ENCODE measurements at places on chromosomes 3 and 15. TPM values are rescaled to one million over a fixed set of nuclear protein-coding genes. Genes with fewer than 3 reads are reported as not detected.

Gene SKOR1
- 0.06 TPM for polyA plus RNA-seq

Gene ZNF860
- polyA plus RNA-seq: 0.01 TPM

Gene SLC12A1
- not detected for polyA plus RNA-seq

Gene GOLGA6A
- polyA plus RNA-seq: not detected

Gene DNAH12
- polyA plus RNA-seq: 0.27 TPM

Gene LRRK1
- 2.3 TPM for polyA plus RNA-seq

Gene DZIP1L
- 0.53 TPM for polyA plus RNA-seq

Gene IL12A
- 0.31 TPM for polyA plus RNA-seq

Gene FSIP1
- 0.04 TPM for polyA plus RNA-seq

Gene HGD
- polyA plus RNA-seq: 0.46 TPM

Gene ACAD9
- polyA plus RNA-seq: 30.0 TPM

Gene TMCO5A
- polyA plus RNA-seq: not detected

Gene CCRL2
- 0.70 TPM for polyA plus RNA-seq

Gene MYL3
- 3,091 TPM for polyA plus RNA-seq

Gene MYRIP
- 0.90 TPM for polyA plus RNA-seq

Gene SLC7A14
- polyA plus RNA-seq: 0.01 TPM

Gene NOX5
- polyA plus RNA-seq: 0.03 TPM

Gene ALDH1A2
- polyA plus RNA-seq: 0.74 TPM
